ENCODE measurements at places on chromosomes 4 and X.

- DNase-seq = no peak
These were observed 8.4 kb upstream of the MAN2B2 start for GRCh38 chr4:6566391-6567190.

- DNase-seq = no peak
These were observed 2.2 kb upstream of the MID2 start for GRCh38 chrX:107823456-107823855.

GRCh38 chr4:113410686-113411085, 350.9 kb downstream of the CAMK2D start:
- DNase-seq = no peak

DNA sequence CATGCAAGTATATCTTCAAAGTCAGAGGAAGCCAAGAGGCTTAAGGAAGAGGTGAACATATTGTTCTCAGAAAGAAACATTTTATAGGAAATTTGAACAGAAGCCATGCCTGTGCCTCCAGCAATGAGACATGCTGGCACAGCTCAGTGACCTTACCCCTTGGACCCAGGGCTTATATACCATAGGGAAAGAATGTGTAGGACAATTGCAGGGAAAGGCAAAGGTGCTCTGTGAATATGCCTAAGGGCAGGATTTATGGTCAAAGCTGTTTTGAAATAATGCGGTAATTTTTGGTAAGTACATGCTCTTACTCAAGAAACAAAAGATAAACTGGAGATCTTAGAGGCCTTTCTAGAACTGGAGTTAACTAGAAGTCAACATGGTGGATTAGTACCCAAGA, 568.8 kb downstream of the GRID2 start:
- no peak for DNase-seq

DNA sequence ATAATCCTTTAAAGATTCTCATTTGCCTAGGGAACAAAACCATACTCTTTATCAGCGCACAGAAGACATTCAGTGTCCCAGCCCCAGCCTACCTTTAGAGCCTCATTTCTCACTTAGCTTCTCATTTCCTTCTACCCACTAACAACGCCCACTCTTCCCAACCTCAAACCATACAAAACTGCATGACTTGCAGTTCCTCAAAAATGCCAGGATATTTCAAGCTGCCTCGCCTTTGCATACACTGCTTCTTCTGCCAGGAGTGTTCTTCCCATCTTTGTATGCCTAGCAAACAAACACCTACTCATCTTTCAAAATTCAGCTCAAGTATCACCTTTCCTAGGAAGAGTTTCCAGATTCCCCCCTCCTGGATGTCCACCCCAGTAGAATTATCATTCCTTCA, 129.9 kb upstream of the ADGRL3 start:
- no peak for DNase-seq

GRCh38 chrX:71541210-71542022, 8.5 kb downstream of the OGT start:
- DNase-seq = no peak

DNA sequence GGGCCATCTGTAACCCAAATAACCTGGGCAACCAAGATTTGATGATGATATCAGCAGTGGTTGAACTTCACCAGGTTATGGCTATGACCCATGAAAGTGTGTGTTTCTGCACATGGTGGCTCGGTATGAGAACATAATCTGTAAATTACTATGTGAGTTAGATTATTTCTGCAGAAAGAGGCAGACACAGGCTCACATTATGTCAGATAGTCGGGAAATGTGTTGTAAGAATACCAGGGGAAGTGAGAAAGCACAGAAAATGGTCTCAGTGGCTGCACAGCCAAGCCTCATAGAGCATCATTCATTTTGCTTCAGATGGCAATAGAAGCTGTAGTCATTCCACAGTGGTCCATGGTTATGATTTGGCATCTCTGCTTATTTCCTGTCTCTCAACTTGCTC, 63.0 kb upstream of the RBPJ start:
- DNase-seq = no peak

- DNase-seq = no peak
These were observed 236.7 kb upstream of the PGRMC2 start for GRCh38 chr4:128524311-128524710.

Measured in NT2/D1 (cell line).